ENCODE measurements at places on chromosomes 4 and X.

DNA sequence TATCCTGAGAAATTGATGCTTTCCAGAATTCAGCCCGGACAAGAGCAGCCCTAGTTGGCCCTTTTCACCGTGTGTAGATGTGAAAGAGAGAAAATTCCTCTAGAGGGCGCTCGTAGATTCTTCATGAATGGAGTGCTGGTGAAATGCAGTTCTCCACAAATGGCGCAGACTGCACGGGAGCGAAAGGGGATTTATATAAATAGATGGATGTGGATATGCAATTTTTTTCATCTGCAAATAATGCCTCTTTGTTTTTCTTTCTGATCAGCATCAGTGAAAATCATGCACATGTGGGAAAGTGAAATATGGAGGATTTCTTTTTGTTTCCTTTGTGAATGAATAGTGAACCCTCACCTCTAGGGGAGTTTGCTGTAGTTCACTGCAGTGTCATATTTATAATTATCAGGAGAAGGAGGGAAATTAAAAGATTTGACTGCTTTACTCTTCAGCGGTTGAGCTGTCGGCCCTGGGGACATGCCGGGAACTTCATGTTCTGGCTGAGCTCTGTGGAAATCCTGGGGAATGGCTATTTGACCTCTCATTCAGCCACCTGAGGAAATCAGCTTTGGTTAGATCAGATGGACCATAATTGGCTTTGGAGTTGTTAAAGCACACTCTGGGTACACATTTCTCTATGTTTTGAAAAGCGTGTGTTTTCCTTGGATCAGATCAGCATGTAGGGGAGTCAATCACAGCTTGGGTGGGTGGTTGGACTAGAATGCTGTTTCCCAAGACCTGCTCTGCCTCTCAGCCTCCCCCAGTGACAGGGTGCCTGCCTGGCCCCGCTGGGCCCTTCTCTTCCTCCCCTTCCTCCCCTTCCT is 115.0 kb upstream of the SHISA3 start:
- peak; percentile 69 for DNase-seq

DNA sequence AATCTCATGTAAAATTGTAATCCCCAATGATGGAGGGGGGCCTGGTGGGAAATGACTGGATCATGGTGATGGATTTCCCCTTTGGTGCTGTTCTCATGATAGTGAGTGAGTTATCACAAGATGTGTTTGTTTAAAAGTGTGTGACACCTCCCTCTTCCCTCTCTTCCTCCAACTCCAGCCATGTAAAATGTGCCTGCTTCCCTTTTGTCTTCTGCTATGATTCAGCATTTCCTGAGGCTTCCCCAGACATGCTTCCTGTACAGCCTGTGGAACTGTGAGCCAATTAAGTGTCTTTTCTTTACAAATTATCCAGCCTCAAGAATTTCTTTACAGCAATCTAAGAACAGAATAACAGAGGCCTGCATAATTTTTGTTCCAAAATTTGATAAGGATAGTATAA is 85.2 kb downstream of the ANAPC10 start:
- peak; percentile 60 for DNase-seq

- DNase-seq = no peak
Measured at GRCh38 chrX:74291577-74291963, 12.4 kb upstream of the ZCCHC13 start.

GRCh38 chr4:166972071-166972470 is 262.2 kb downstream of the SPOCK3 start:
- DNase-seq = peak; percentile 14

DNA sequence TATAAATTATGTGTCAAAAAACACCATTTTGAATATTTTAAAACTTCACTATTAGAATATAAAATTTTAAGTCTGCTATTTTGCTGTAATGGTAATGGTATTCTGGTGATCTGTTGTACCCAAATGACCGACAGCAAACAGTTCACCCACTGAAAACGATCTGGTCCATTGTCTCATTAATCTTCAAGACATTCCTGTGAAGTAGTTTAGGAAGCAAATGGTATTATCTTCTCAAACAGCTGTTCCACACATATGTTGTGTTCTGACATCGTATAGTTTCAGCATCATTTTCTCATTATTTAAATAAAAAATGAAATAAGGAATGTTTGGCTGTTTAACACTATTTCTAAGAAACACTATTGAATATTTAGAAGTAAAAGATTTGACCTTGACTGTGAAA is 98.1 kb downstream of the WWC2 start:
- DNase-seq = no peak

- no peak for DNase-seq
Measured at GRCh38 chr4:10527438-10527837, 70.2 kb upstream of the ZNF518B start.

DNA sequence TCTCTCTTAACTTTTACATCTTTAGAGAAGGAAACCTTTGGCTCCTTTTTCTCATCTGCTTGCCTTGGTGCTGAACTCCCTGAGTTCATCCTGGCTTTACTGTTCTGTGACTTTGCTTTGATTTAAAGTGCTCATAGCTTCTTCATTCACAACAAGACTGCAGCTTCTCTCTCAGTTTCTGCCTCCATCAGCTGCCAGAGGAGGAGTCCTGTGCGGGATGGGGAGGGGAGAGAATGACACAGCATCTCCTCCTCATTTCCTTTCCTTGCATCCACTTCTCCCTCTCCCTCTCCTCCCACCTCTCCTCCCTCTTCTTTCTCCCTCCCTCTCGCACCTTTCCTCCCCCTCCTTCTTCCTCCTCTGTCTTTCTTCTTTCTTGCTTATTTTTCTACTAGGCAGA is 42.0 kb downstream of the CBLL2 start:
- peak; percentile 29 for DNase-seq

- no peak for DNase-seq
Measured at GRCh38 chr4:27011401-27011800, 150.8 kb downstream of the STIM2 start.

GRCh38 chr4:169042608-169043007 is 32.6 kb upstream of the CBR4 start:
- DNase-seq = no peak

DNA sequence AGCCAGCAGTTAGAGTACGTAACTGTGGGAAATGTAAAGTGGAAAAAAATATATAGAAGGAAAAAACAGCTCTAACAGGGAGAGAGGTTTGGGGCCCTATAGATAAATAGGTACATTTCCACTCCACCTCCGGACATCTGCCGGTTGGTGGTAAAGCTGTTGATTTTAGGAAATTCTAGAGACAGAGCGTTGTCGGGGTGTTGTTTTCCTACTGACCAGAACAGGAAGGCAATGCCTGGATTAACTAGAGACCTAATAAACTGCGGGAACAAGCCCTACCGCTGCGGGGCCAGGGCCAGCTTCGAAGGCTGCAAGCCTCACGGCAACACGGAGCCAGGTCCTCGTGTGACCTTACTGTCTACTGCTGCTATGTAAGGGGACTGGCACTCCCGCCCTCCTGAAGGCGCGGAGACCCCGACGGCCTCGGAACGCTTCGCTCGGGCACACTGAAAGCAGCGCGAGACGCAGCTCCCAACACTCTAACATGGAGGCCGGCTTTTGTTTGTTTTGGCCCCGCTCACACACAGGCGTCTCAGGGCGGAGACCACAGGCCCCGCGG is 702 bp upstream of the CDKN2AIP start:
- DNase-seq = no peak

DNA sequence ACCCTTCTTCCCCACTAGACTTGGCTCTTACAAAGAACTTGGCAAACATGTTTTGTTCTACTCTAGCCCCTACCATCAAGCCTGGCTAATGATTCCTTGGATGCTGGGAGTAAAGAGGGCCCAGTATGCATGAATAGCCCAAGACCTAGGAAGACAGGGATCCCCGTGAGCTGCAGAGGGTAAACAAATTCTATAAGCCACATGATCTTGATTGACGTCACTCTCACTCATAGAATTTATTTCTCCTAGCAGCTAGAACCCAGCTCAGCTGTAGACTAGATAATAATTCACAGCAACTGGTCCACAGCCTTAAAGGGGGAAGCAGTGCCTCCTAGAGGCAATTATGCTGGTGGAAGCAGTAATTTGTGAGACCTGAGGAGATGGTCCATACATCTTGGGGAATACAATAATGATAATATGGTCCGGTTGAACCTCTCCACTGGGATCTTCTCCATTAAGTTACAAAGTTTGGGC is 16.1 kb upstream of the USO1 start:
- DNase-seq = no peak

DNA sequence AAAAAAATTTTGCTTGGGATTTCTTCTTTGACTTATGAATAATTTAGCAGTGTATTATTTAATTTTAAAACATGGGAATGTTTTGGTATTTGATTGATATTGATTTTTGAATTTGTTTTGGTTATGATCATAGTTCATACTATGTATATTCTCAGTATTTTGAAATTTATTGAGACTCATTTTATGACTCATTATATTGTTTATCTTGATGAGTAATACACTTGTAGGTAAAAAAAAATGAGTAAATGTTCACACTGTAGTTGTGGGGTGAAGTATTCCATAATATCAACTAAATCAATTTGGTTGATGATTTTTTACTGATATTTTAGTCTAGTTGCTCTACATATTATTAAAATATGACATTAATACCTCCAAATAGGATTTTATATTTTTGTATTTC is 1142.2 kb downstream of the ADGRL3 start:
- DNase-seq = no peak

DNA sequence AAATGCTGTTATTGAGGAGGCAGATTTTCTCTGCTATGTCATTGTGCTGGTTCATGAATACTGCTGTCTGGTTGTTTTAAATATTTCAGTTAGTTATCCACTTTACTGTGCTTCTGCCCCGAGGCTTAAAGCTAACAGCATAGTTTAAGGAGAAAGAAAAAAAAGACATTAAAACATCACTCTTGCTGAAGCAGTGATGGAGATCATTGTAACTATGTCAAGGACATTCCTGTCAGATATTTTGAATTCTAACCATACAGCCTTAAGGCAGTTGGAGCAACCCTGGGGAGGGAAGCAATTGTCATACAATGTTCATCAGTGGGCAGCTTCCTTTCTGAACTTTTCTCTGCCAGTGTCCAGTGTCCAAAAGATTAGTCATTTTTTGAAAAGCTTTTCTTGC is 199.0 kb upstream of the DDX53 start:
- DNase-seq = peak; percentile 60

DNA sequence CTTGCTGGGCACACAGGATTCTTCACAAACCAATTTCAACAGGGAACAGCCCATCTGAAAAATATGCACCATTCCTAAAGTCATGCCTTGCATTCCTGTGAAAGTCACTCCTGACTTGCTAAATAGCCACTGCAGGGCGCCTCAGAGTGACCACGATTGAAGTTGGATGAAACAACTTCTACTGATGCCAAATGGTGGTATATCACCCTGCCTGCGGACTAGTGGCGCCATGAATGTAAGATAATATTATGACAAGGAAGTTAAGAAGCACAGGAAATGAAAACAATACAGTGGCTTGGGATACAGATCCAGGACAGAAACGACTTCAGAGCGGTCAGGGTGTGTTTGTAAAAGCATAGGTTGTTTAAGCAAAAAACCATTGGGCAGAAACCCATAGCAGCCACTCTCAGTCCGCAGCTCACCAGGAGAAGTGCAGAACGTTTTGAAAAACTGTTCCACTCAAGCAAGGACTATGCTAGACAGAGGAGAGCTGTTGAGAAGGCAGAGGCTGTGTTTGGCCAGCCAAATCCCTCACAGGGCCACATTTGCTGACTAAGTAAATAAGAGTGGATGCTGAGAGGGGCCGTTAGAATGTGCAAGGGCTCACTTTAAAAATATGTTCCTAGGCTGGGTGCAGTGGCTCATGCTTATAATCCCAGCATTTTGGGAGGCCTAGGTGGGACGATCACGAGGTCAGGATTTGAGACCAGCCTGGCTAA is 250.4 kb downstream of the PTTG2 start:
- peak; percentile 87 for DNase-seq

GRCh38 chr4:155787113-155787710 is 28.4 kb downstream of the GUCY1B1 start:
- peak; percentile 44 for DNase-seq

DNA sequence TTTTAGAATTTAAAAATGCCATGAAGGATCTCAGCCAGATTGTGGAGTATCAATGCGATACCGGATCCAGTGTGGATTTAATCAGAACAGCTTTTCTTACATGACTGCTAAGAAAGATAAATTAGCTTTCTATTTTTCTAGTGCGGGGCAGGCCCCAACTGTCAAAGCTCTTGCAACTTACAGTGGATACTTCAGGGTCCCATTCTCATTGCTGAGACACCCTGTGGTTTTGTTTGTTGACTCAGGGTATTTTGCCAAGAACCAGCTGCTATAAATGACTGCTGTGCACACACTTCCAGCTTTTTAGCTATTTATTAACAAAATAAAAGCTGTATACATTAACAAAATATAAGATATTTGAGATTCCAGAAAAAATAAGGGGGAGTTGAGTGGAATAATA is 166.4 kb downstream of the DCLK2 start:
- DNase-seq = peak; percentile 90

DNA sequence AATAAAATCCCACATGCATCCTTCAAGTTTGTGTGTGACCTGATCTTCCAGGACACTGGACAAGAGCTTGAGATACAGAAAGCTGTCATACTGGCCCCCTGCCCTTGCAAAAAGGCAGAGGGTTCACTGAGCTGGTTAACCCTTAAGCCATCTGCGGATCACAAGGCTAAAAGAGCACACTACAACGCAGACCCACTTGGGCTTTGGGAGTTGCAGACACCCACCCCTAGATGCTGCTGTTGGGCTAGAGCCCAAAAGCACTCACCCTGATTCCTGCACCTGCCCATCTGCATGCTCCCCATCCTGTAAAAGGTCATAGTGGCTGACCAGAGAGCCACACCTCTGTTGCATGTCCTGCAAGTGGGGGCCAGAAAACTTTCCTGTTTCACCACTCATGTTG is 51.1 kb downstream of the TXK start:
- no peak for DNase-seq

- DNase-seq = no peak
Measured at GRCh38 chr4:1237981-1238675, 10.8 kb downstream of the CTBP1 start.

DNA sequence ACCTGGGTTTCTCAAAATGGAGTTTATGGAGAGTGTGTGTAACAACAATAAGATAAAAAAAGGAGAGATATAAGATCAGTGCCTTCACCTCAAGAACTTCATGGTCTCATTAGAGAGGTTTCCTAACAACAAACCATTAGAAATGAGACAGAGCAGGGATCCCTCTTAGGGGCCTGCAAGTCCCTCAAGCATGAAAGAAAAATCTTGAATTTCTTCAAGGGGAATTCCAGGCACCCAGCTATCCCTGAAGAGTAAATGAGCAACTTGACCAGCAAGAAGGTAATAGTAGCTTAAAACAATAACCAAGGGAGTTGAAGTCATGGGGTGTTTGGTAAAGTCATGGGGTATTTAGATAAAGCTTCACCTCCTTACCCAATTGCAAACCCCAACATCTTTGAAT is 49.7 kb upstream of the TLR3 start:
- no peak for DNase-seq

- no peak for DNase-seq
Measured at GRCh38 chr4:10730590-10730989, 46.0 kb upstream of the CLNK start.

- no peak for DNase-seq
Measured at GRCh38 chr4:6422105-6422504, 50.3 kb downstream of the PPP2R2C start.

- DNase-seq = no peak
Measured at GRCh38 chrX:132776486-132777210, 181.8 kb downstream of the HS6ST2 start.
